ENCODE measurements at places on chromosomes 2 and 18. TPM values are rescaled to one million over a fixed set of nuclear protein-coding genes. Genes with fewer than 3 reads are reported as not detected.

- DNase-seq: no peak
Observed at GRCh38 chr2:112255875-112256274, 1.0 kb upstream of the ZC3H8 start.

DNA sequence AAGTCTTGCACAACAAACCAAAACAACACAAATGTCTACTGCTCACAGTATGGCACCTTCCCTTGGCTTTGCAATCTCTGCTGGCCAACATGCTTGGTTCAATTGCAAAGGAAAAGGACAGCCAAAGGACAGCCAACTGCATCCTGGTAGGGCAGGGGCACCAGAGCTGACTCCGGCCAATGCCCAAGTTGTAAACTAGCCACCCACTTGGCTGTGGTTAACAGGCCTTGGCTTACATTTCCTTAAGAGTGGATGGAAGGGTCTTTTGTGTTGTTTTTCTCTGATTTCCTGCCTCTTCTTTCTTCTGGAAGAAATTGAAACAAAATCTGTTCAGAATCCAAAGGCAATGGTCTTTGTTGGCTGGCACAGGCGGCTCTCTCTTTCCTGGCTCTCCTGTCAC, 119.1 kb upstream of the TRIB2 start:
- DNase-seq: no peak

DNA sequence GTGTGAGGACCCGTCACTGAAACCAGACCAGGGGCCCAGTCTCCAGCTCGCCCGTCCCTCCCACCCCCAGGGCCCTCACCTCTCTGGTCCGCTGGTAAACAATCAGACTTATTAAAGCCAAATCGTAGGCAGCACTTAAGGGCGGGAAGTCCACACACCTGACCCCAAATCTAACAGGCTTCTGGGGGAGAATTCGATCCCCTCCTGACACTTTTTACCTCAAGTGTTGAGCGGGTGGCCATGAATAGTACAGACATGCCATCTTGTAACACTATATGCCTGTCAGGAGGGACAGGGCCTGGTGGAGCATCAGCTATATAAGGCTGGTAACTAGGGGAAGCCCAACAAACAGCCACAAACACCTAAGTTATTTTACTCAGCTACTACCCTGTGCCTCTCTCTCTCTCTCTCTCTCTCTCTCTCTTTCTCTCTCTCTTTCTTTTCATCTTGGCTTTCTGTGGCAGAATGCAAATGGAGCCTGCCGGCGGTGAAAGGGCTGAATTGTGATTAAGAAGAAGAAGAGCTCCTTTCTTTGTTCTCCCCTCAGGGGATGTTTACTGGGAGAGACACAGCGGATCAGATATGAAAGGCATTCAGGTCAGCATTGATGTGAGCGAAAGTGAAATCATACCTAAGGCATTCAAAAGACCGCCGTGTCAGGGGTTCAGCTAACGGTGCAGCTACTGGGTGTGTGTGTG, 9.5 kb downstream of the ZEB2 start:
- no peak for DNase-seq

DNA sequence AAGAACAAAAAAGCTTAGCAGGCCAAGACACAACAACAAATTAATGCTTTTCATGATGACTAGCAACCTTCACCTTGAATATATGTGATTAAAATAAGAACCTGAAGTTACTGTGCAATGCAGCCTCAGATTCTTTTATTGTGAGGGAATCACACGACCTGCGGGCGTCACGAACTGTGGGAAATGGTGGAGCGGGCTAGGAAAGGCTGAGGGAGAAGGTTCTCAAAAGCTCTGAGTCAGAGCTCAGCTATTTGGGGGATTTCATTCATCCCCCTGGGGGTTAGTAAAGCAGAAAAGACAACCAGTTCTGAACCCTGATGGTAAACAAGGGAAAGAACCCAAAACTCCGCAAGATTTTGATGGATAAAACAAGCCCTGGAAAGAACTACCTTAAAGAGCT, 89.3 kb upstream of the NCKAP5 start:
- DNase-seq: no peak

DNA sequence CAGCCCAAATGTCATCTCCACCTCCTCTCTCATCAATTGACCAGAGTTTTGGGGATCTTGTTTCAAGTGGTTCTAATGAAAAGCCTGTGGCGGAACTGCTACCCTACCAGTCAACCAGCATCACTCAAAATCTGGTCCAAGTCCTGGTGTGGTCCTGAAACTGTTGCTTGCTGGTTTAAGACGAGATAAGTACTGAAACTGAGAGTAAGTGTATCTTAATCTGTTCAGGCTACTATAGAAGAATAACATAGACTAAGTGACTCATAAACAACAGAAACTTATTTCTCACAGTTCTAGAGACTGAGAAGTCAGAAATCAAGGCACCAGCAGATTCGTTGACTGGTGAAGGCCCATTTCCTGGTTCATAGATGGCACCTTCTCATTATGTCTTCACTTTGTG, 879 bp upstream of the GALNT5 start:
- DNase-seq: no peak

DNA sequence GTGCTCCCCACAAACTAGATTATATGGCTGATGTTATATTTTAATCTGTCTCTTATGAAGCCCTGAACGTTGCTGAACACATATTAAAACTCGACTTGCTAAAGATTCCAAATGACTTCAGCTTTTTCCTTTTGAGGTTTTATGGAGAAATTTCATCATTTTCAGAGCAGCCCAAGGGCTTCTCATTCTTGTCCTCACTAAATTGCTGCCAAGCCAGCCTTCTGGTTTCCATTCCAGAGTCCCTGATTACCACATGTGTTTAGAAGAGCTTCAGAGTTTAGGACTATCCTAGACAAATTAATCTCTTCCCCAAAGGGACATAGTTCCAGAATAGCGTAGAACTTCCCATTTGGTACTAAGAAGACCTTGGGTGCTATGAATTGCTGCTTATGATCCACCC, 77.8 kb upstream of the CCDC195 start:
- DNase-seq: no peak

DNA sequence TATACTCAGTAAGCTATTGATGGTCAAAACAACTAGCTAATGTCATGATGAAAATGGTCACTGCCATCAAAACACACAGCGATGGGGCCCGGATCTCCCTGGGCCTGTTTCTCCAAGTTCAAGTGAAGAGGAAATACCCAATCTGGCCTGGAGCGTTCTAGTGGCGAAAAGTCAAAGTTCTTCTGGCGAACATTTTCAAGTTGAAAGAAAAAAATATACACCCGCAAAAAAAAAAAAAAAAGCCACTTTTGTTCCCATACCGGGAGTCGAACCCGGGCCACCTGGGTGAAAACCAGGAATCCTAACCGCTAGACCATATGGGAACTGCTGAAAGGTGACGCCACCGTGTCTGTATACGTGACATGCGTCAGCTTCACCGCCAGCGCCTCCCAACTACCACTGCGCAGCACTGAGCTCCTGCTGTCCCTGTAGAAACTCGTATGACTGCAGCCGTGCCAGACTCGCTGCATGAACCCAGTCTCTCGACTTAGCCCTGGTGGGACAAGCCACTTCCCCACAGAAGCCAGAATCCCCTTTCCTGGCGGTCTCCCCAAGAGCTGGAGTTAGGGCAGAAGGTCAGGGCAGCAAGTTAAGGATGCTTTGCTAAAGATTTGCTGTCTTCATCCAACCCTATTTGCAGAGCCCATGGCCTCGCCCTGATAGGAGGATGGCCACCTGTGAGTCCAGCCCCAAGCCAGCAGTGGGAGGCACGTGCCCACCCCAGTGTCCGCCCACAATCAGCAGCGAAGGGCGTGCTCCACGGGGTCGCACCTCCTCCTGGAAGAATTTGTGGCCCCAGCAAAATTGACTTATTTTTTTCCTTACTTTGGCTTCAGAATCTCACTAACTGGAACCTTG, 5.6 kb upstream of the IMP4 start:
- peak; percentile 88 for DNase-seq

DNA sequence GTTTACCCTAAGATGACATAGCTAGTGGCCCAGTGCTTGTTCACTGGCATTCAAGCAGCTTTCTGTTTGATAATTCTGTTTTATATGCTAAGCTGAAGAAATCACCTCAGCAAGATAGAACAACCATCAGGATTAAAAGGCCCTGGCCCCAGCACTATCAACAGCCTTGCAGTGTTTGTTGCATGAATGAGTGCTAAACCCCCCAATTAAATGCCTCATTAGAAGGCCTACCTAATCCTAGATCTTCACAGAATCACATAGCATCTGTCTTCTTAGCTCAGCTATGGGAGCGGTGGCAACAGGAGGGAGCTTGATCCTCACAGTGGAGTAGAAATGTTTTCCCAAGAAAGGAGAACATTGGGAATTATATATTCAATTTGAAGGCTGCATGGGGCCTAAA, 194.1 kb upstream of the HNMT start:
- no peak for DNase-seq

The CRYBA2 gene
- not detected for polyA plus RNA-seq

The FOXD4L1 gene
- polyA plus RNA-seq: 0.11 TPM

The SLC14A1 gene
- polyA plus RNA-seq: 3.1 TPM

DNA sequence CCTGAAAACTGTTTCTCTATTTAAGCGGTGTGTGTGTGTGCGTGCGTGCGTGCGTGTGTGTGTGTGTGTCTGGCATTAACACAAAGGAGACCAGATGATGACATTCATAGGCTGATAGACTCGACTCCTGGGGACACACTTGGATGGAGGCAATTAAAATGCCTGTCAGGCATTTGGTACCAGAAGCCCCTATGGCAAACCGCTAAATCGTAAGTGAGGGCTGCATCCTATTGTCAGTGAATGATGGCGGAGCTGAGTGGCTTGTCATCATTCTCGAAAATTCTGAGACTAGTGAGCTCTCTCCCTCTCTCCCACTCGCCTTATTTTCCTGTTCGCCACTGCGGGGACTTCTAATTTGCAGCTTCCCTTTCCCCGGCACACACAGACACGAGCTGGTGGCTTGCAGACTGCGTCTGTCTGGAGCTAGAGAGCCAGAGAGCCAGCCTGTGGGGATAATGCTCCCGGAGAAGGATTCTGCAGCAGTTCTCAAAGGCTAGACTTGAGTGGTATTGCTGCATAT, 155.4 kb downstream of the MAP2 start:
- DNase-seq: peak; percentile 34

- DNase-seq: no peak
Observed at GRCh38 chr2:238873381-238873801, 25.5 kb downstream of the TWIST2 start.

The COBLL1 gene
- polyA plus RNA-seq: 115 TPM

The CTLA4 gene
- polyA plus RNA-seq: 0.29 TPM

DNA sequence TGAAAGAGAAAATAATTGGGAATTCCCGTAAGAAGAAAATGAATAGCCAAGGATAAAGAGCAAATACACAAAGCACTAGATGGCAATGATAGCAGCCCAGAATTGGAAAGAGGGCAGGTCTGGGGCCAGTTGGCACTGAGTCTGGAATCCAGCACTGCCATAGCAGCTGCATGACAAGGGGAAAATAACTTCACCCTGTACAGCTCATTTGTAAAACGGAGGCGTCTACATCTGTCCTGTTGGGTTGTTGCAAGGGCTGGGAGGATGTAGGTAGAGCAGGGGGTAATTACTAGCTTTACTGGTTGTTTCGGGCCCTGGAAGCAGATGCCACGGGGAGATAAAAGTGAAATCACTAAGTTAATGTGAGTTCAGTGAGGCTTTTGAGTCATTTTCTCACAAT, 110.0 kb upstream of the RASGRP3 start:
- DNase-seq: no peak

The CPLX4 gene
- 0.23 TPM for polyA plus RNA-seq

The NAGK gene
- polyA plus RNA-seq: 113 TPM

GRCh38 chr2:210503001-210503623, 26.6 kb upstream of the LANCL1 start:
- peak; percentile 25 for DNase-seq

DNA sequence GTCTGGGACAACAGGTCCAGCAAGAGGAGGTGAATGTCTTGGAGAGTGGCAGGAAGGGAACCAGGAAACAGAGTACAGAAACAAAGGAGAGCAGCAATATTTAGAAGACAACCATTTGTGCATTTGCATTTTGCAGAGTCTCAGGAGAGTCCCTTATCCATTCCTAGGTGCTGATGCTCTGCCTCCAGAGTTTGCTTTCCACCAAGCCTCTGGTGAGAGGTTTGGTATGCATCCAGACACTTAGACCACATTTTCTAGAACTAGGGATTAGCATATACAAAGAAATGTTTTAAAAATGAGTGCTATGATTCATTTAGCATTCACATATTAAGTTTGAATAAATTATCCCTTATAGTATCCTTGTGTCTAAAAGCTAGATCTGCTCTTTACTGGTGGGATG, 18.5 kb upstream of the LRATD1 start:
- DNase-seq: no peak

DNA sequence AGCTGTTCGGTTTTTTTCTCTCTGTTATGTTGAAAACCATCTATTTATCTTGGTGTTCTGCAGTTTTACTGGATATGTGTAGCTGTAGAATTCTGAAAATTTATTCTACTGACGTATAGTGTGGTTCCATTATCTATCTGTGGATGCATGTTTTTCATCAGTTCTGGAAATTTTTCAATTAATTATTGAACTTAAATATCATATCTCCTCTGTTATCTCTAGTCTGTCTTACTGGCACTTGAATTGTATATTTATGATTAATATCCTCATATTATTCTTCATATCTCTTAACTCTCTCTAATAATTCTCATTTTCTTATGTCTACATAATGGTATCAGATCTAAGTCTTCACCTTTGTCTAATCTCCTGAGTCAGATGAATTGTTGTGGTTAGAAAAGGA, 501.7 kb downstream of the STK39 start:
- DNase-seq: no peak

- DNase-seq: no peak
Observed at GRCh38 chr18:60910534-60910933, 422.7 kb upstream of the CDH20 start.
